ENCODE measurements at places on chromosomes 5 and 9.

GRCh38 chr5:172450861-172451695 is 3.2 kb downstream of the SH3PXD2B start:
- no peak for DNase-seq

- DNase-seq, result no peak
Observed at GRCh38 chr5:112049738-112050137, 292.7 kb upstream of the NREP start.

- DNase-seq, result no peak
Observed at GRCh38 chr9:126630458-126631237, 16.9 kb downstream of the LMX1B start.

GRCh38 chr9:124908098-124908497 is 32.8 kb downstream of the GOLGA1 start:
- DNase-seq, result no peak

- DNase-seq, result no peak
Observed at GRCh38 chr5:26031481-26031880, 1006.9 kb downstream of the CDH9 start.

GRCh38 chr5:78527054-78527859 is 121.3 kb downstream of the LHFPL2 start:
- DNase-seq, result no peak

DNA sequence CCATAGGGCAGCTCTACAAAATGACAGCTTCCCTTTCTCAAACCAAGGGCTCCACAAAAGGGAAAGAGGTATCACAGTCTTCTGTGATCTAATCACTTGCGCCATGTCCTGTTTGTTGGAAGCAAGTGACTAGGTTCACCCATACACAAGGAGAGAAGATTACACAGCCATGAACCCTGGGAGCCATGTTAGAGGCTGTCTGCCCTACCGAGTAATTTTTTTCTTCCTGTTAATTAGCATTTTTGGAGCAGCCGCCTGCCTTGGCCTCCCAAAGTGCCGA is 33.2 kb upstream of the GOLPH3 start:
- DNase-seq, result no peak

- DNase-seq, result no peak
Observed at GRCh38 chr9:125646621-125647100, 60.3 kb downstream of the MAPKAP1 start.

- no peak for DNase-seq
Observed at GRCh38 chr5:45533663-45534062, 162.5 kb downstream of the HCN1 start.

- DNase-seq, result no peak
Observed at GRCh38 chr9:97980479-97980803, 2.7 kb upstream of the ANP32B start.

DNA sequence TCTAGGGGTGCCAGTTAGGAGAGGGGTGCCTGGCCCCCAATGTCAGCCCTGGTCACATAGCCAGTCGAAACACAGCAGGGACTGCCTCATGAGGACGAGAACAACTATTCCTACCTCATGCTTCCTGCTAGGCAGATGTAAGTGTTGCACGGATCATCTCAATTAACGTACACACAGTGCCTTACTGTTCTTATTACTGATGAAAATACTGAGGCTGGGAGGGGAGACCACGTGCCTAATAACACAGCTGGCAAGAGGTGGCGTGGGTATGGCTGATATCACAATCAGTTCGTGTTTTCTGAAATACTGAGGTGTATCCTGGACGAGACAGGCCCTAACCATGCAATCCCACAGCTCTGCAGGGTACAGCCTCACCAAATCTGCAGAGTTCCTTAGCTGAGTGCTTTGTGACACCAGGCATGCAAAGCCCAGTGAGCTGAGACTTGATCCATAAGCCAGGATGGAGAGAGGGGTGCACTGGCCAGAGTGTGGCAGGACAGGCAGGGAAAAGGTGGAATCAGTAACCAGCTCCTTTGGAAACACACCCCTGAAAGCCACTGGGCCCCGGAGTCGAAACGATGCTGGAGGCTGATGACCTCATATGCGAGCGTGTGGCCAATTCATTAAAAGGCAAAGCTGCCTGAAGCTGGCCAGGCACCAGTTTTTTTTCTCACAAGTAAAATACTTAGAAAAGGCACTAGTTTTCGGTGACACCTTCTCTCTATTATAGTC is 63.9 kb downstream of the PRRT1B start:
- DNase-seq, result no peak

- DNase-seq, result no peak
Observed at GRCh38 chr5:162282191-162282590, 214.6 kb downstream of the GABRG2 start.

DNA sequence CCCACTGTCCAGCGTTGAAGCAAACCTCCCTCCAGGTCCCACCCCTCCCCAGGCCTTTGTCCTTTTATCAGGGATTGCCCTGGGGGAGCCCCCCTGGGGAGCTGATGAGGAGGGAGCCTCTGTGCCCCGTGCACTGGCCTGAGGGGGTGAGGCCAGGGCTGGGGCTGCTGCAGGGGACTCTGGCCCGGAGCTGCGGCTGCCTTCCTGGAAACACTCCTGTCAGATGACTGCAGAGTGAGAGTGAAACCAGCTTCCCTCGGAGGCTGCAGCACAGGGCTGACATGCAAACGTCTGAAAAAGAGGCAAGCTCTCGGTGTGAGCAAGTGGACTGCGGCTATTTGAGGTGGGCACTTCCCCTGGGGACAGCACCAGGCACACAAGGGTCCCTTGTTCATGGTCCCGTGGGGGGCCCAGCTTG is 4.6 kb upstream of the TRAF2 start:
- DNase-seq, result no peak

- DNase-seq, result no peak
Observed at GRCh38 chr5:111942201-111942600, 185.2 kb upstream of the NREP start.

DNA sequence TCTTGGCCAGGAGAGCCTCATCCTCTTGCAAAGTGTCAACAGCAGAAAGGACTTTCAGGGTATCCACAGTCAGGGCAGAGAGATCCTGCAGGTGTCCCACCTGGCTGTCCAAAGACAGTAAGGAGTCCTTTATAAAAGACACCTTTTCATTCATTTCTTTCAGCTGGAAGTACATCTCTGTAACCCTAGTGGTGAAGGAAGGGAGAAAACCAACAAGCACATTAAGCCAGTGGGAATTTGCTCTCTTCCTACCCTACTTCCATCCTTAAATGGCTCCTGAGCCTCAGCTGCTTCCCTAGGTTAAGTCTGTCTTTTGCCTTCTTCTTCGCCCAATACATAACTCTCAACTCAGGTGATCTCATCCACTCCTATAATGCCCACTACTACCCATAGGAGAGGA is 124.8 kb downstream of the TRPM6 start:
- no peak for DNase-seq

- DNase-seq, result peak; percentile 57
Observed at GRCh38 chr9:76691517-76692313, 72.5 kb upstream of the PCA3 start.

DNA sequence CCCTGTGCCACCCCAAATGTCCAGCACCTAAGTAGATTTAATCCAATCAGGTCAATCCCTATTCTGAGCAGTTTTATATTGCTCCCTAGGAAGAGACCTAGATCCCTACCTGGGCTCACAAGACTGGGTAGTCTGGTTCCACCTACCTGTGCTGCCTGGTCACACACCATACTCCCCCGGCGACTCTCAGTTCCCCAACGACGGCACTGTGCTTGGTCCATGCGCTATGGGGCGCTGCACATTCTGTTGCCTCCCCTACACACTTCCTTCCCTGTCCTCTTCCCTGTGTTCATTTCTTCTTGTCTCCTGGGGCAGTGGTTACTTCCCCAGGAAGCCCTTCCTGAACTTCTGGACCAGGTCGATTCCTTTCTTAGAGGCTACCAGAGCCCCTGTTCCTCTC is 109.9 kb upstream of the IL12B start:
- DNase-seq, result no peak

GRCh38 chr5:4130819-4131218 is 535.2 kb downstream of the IRX1 start:
- no peak for DNase-seq

GRCh38 chr5:74382987-74383593 is 257.4 kb downstream of the ENC1 start:
- DNase-seq, result no peak

- DNase-seq, result no peak
Observed at GRCh38 chr5:181255276-181255675, 5.7 kb downstream of the TRIM52 start.

- DNase-seq, result no peak
Observed at GRCh38 chr9:113619491-113620376, 156.2 kb downstream of the RGS3 start.

DNA sequence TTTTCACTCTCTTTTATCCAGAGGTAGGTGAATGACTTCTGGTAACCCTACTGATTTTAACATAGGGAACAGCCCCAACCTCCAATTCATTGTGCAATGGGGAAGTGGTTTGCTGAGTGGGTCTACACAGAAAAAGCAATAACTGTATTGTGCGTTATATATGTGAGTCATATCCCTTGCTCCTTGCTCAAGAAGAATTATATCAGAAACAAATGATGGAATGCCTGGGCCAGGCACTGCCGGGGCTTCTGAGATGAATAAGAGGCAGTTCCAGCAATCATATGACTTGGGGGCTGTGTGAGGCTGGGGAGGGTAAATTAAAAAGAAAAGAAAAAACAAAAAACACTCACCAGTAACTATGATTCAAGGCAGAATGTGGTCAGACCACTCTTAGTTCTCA is 79.2 kb upstream of the ABCA1 start:
- DNase-seq, result no peak

DNA sequence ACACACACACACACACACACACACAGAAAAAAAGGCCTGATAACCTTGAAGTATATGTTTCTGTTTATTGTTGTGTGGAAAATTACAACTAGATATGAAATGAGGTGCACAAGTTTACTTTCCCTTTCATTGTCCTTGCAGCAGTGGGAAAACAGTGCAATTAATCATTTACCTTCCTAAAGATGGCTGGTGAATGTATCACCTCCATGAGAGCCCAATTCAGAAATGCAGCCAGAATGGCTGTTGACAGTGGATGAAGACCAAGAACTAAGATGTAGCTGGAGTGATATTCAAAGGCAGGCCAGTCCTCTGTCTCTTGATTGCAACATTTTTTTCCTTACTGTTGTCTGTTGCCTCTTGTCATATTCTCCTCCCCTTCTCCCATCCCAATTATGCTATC is 49.6 kb upstream of the EIF4EBP3 start:
- no peak for DNase-seq

DNA sequence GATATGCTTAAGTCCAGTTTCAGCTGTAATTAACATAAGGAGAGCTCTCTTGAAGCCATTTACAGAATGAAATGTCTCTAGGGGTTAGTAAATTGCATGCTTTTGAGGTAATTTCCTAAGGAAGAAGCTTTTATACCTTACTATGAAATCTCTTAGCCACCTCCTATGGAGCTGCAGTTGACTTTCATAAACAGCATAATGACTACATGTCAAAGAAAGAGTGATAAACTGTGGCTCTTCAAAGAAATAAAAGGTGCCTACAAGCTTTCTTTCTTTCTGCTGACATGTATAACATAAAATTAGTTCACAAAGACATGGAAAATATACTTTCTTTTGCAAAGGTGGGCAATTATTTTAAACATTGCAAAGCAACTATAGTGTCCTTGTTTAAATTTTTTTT is 90.8 kb downstream of the TMEM167A start:
- DNase-seq, result no peak
